Subcutaneous preadipocyte (primary cell): ENCODE measurements at places on chromosomes 2 and 18. TPM values are rescaled to one million over a fixed set of nuclear protein-coding genes. Genes with fewer than 3 reads are reported as not detected.

The CHMP1B gene
- 27.0 and 33.1 TPM in 2 replicates for total RNA-seq

The CPO gene
- under 0.01 and 0.20 TPM in 2 replicates for total RNA-seq

The C18orf54 gene
- total RNA-seq: 3.7 and 5.3 TPM in 2 replicates

The COMMD1 gene
- total RNA-seq: 29.5 and 47.8 TPM in 2 replicates

The C1GALT1C1L gene
- total RNA-seq: 0.78 and 1.1 TPM in 2 replicates

The NBAS gene
- 65.8 and 80.9 TPM in 2 replicates for total RNA-seq

The OTX1 gene
- total RNA-seq: 0.20 TPM in 1 of 2 replicates, not detected in the other

The VWC2L gene
- not detected in 2 replicates for total RNA-seq

The STAT4 gene
- total RNA-seq: 3.3 and 4.8 TPM in 2 replicates

The ZNF513 gene
- total RNA-seq: 5.7 and 6.6 TPM in 2 replicates

The SCYGR8 gene
- total RNA-seq: not detected in 2 replicates

The ZNF892 gene
- 4.4 and 5.3 TPM in 2 replicates for total RNA-seq

The HTR2B gene
- 0.59 and 2.6 TPM in 2 replicates for total RNA-seq

The PLA2R1 gene
- total RNA-seq: 5.9 and 7.7 TPM in 2 replicates

The NEURL3 gene
- not detected in 2 replicates for total RNA-seq

The ITGB6 gene
- under 0.01 and 0.20 TPM in 2 replicates for total RNA-seq

The FBXO15 gene
- 0.37 and 0.78 TPM in 2 replicates for total RNA-seq

The POMC gene
- total RNA-seq: 0.73 and 0.98 TPM in 2 replicates

The TMEM37 gene
- total RNA-seq: 0.20 TPM in 1 of 2 replicates, not detected in the other

The SLC25A52 gene
- total RNA-seq: under 0.01 TPM in 1 of 2 replicates, not detected in the other

The REG1B gene
- total RNA-seq: not detected in 2 replicates
